Progenitor cell of endocrine pancreas (in vitro differentiated cells): ENCODE measurements at places on chromosomes 16 and 17.
A peak's percentile ranks its signal among the peaks of the same experiment; 100 is the strongest.

- DNase-seq, result no peak
Observed at GRCh38 chr16:14437426-14437825, 192.6 kb downstream of the PARN start.

DNA sequence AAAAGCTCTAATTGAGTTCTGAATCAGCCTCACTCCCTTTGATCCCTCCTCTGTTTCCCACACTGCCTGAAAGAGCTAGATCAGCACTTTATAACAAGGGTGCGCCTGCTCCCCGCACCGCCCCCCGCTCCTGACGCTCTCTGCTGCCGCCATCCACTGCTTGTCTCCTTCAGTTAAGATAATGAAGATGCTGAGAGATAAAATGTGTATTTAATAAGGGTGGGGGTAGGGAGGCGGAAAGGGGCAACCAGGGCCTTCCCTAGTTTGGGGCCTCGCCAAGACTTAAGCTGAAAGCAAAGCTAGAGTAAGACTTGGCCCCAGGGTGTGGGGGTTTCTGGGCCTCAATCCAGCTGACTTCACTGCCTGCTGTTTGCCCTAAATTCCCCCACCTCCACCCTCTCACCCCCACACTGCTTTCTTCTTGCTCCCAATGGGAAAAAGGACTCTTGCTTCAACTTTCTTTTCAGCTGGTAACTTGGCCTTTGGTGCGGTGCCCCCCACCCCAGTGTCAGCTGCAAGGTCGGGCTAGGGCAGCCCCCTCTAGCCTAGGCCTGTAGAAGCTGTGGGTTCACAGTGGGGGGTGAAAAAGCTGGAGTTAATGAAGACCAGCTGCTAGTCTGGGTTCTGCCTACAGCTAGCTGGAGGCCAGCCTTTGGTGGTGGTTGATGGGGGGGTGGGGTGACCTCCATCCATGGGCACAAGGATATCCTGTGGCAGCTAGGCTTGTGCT is 1.8 kb upstream of the RARA start:
- DNase-seq, result no peak

DNA sequence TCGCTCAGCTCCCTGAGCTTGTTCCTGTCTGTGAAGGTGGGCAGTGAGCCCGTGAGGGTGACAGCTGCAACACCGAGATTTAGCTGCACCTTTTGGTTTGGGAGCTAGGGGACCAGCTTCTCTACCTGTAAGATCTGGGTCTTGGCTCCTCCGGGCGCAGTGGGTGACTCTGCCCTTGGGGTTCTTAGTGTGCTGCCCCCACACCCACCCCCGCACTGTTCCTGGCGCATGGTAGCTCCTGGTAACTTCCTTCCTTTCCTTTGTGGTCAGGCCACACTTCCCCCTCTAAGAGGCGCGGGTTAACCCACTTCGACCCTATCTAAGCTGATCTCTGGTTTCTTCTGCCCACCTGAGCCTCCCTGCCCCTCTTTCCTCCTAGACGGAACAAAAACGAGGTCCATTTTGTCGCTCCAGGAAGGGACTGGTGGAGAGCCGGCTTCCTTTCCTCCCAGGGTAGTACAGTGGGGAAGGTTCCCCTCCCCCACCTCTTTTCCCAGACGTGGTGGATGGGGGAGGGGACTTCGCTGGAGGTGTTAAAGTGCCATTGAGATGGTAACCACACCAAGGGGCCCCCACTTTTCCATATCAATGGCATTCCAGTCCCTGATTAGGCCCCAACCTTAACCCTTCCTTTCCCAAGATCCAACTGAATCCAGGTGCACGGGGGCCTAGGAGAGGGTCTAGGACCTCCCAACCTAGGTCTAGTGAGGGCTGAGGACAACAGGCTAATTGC is 4.6 kb upstream of the CLDN9 start:
- no peak for DNase-seq

DNA sequence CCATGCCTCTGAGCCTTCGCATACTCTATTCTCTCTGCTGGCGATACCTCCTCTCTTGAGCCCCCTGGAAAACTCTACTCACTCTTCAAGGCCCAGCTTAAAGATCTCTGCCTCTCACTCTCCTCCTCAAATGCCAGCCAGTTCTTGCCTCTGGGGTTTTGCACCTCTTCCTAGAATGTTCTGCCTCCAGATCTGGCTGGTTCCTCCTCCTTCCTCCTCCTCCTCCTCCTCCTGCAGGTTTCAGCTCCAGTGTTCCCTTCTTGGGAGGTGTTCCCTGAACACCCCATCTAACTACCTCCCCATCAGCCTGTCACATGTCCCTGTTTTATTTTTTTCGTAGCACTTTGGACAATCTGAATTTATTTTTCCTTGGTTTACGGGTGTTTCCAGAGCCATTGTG is 35.1 kb upstream of the SBK1 start:
- no peak for DNase-seq

DNA sequence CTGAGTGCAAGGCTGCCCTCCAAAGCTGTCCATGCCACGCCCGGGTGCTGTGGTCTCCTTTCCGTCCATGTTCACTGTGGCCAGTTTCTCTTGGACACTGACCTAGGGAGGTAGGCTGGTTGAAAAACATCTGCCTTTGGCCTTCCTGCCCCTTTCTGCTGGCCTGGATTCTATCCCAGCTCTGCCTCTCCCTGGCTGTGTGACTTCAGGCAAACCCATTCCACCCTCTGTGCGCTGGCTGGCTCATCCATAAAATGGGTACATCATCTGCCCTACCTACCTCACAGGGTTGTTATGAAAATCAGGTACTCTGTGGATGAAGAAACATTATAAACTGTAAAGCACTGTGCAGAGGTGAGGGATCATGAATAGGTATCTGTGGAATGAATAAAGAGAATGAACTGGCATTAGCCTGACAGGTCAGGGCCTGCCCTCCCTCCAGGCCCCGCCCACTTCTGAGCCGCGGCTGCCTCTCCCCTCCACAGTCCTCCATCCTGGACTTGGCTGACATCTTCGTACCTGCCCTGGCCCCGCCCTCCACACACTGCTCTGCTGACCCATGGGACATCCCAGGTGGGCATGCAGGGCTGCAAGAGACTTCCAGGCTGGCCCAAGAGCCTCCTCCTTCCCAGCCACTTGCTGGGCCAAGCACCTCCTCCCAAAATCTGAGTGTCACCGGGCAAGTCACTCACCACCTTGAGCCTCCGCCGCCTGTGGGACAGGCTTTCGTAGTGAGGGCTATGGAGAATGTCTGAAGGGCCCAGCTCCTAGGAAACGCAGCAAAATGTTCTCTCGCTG is 7.0 kb upstream of the SPATA20 start:
- DNase-seq, result no peak

GRCh38 chr16:54620197-54620596 is 310.5 kb upstream of the IRX5 start:
- no peak for DNase-seq

DNA sequence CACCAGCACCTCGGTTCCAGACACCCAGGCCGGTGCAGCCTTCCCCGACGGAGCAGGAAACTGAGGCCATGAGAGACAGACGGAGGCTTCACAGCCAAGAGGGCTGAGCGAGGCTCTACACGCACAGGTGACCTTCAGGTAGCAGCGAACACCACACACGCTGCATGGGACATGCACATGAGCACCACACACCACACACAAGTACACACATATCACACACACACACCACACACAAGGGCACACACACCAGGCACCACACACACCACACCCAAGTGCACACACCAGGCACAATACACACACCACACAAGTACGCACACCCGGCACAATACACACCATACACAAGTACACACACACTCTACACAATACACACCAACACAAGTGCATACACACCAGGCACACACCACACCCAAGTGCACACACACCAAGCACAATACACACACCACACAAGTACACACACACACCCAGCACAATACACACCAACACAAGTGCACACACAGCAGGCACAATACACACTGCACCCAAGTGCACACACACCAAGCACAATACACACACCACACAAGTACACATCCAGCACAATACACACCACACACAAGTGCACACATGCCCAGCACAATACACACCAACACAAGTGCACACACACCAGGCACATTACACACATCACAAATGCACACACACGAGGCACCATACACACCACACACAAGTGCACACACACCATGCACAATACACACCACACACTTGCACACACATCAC is 33.4 kb upstream of the ZNF469 start:
- no peak for DNase-seq

- no peak for DNase-seq
Observed at GRCh38 chr17:43962479-43962878, 8.7 kb upstream of the PYY start.

- no peak for DNase-seq
Observed at GRCh38 chr17:19654896-19655295, 6.3 kb downstream of the ALDH3A2 start.

DNA sequence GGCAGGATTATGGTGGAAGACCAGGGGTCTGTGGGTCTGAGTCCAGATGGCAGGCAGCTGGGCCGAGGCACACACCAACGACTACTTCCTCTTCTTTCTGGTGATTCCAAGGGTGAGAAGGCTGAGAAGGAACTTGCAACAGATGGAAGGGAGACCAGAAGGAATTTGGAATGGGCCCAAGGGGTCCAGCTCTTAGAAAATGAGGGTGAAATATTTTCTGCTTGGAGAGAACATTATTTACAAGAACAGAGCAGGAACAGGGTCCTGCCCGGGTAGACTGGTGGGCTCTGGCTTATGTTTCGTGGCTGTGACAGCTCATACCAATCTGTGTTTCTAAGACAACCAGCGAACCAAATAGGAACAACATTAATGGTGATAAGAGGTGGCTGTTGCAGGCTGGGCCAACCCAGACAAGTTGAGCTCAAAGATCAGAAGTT is 36.6 kb downstream of the CCDC42 start:
- no peak for DNase-seq

DNA sequence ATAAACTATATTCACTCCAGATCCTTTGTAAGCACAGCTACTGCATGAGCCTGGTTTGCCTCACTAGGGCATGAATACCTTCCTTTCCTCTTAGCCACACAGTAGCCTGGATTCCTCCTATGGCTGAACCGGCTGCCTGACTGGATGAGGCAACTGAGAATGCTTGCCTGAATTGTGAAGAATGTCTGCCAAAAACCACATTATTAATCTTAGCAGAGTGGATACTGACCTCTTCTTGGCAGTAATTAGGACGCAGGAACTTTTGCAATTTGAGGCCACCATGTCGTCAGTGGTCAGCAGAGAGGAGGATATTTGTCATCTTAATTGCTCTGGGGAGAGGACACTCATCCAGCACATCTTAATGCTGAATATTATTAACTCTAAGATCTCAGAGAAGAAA is 651.8 kb upstream of the GOT2 start:
- no peak for DNase-seq

- DNase-seq, result peak; percentile 46
Observed at GRCh38 chr17:64780096-64781013, 118.2 kb upstream of the SMURF2 start.
